ENCODE measurements at places on chromosomes 7 and 10. TPM values are rescaled to one million over a fixed set of nuclear protein-coding genes. Genes with fewer than 3 reads are reported as not detected.

Gene EGFR
- 54.8 TPM for total RNA-seq

Gene ZNF789
- 12.4 TPM for total RNA-seq

Gene SCART1
- total RNA-seq: 10.6 TPM

Gene COL28A1
- 3.0 TPM for total RNA-seq

GRCh38 chr7:143322760-143323633 is 7.1 kb downstream of the CLCN1 start:
- no peak overlapping the region for H3K4me3 ChIP-seq
- H3K27me3 ChIP-seq: no peaks in the 10 kb centered on the region
- DNase-seq: no peak

DNA sequence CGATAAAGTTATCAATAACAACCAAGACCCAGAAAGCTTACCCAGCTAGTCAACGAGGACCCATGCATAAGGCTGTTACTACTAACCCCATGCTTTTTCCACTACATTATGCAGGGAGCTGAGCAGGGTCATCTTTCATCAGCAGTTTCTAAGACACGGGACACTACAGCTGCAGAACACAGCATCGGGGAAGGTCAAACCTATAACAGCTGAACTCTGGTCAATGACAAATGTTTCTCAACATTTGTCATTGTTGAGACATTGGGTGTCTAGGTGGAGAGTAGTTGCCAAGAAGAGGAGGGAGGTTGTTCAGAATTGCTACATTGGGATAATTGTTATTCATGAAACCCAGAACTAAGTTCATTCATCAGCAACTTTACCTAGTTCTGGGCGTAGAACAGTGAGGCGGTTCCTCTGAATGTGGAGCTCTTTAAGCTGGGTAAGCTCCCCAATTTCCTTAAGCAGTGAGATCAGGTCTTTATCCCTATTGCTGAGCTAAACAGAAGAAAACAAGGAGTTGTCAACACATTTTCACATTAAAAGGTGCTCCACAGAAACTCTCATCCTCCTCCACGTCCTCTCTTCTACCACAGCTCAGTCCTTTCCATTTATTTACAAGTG is 105.6 kb downstream of the ZNF22 start:
- no peak overlapping the region for H3K4me3 ChIP-seq
- no peak for DNase-seq
- no peaks in the 10 kb centered on the region for H3K27me3 ChIP-seq
